Large intestine (tissue), 12 donors: ENCODE measurements at places on chromosomes 7 and 10. TPM values are rescaled to one million over a fixed set of nuclear protein-coding genes. Genes with fewer than 3 reads are reported as not detected.
A peak's percentile ranks its signal among the peaks of the same experiment; 100 is the strongest.

The HOXA10 gene
- polyA plus RNA-seq = 0.12 TPM

The MACC1 gene
- 50.2 TPM for polyA plus RNA-seq

The PBLD gene
- polyA plus RNA-seq = 293 TPM

The WNT2 gene
- polyA plus RNA-seq = 0.25 TPM

The COA1 gene
- polyA plus RNA-seq = 47.5 TPM

The JCAD gene
- polyA plus RNA-seq = 8.6 TPM

The MMD2 gene
- 0.24 TPM for polyA plus RNA-seq

The C10orf53 gene
- 0.03 TPM for polyA plus RNA-seq

The SLC13A1 gene
- polyA plus RNA-seq = 1.7 TPM

The VAX1 gene
- not detected for polyA plus RNA-seq

The GNG11 gene
- 16.4 TPM for polyA plus RNA-seq

The ACTA2 gene
- 641 TPM for polyA plus RNA-seq

GRCh38 chr10:34260904-34261303 lies 554.2 kb downstream of the PARD3 start:
- DNase-seq = no peak

DNA sequence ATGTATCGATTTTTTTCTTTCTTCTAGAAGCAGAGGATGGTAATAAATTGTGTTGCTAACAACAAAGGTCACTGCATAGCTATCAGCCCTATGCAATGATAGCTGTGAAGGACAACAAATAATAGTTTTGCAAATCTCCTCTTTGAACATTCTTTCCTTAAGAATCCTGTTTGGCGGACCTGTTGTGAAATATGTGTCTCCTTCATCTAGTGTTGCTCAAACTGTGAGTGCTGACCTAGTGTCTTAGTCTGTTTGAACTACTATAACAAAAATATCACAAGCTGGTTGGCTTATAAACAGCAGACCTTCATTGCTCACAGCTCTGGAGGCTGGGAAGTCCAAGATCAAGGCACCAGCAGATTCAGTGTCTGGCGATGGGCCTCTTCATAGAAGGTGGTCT lies 53.7 kb downstream of the CAV1 start:
- DNase-seq = no peak

GRCh38 chr10:58817201-58817846 lies 304.7 kb downstream of the BICC1 start:
- no peak for DNase-seq

GRCh38 chr10:91559169-91559568 lies 73.7 kb downstream of the PPP1R3C start:
- peak; percentile 64 for DNase-seq

- DNase-seq = no peak
Measured at GRCh38 chr7:66518151-66518691, 110.5 kb upstream of the KCTD7 start.

- peak; percentile 53 for DNase-seq
Measured at GRCh38 chr10:70478191-70479164, at the start of gene PALD1. TSS of gene PALD1 (plus strand) at chr10:70478767. CDS start at chr10:70525952, 47,185 bp downstream.

GRCh38 chr10:72540193-72540807 lies 85.6 kb downstream of the MICU1 start:
- DNase-seq = no peak

GRCh38 chr10:59234816-59235429 lies 58.5 kb downstream of the PHYHIPL start:
- peak; percentile 19 for DNase-seq

DNA sequence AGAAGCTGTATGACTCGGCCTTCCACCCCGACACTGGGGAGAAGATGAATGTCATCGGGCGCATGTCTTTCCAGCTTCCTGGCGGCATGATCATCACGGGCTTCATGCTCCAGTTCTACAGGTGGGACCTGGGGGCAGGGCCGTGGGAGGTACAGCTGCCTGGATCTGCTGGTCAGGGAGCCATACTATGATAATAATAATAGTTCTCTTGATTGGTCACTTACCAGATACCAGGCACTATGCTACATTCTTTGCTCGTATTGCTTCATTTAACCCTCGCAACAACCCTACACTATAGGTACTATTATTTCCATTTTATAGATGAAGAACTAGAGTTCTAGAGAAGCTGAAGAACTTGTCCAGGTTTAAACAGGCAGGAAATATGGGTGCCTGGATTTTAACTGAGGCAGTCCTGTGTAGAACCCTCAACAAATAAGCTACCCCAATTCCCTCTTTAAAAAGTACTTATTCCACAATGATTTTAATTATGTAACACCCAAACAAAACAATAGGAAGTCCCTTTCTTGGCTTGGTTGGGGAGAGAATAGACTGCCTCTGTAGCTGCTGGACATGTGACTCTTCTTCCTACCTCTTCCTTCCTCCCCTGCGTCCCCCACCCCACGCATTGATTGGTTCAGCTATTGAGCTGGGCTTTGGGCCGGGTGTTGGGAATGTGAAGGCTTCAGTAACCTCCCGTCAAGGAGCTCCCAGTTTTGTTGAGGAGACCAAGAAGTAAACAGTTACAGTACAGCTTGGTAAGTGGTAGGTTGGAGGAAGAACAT lies 12.8 kb downstream of the SFXN2 start:
- no peak for DNase-seq

DNA sequence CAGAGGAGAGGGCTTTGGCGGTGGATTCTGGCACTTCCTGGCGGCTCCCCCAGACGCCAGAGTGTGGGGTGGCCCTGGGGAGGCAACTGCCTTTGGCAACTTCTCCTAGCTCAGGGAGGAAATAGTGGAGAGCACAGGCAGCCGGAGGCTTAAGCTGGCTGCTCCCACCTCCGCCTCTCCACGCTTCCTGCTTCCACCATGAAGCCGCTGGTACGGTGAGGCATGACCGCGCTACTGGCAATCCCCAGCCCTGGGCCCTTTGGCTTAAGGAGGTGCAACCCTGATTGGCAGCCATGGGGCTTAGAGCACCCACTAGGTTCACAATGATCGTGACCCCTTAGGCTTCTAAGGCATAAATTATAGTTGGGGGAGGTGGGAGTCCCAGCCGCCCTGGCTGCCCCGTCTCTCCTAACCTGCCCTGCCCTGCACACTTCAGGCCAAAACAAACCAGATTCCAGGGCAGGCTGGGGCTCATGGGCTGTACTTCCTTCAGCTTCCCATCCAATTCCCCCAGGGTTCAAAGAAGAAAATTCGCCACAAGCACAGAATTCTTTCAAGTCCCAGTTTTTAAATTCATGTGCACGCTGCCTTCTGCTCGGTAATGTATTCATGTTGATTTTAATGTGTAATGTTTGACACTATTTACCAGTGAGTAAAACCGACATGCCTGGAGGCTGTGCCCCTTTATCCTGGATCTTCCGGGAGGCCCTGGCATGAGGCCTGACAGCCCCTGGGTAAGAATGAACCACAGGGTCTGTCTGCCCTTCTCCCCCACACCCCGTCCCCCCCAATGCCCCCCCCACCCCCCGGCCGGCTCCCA lies 90.7 kb upstream of the LRRC4 start:
- DNase-seq = no peak

DNA sequence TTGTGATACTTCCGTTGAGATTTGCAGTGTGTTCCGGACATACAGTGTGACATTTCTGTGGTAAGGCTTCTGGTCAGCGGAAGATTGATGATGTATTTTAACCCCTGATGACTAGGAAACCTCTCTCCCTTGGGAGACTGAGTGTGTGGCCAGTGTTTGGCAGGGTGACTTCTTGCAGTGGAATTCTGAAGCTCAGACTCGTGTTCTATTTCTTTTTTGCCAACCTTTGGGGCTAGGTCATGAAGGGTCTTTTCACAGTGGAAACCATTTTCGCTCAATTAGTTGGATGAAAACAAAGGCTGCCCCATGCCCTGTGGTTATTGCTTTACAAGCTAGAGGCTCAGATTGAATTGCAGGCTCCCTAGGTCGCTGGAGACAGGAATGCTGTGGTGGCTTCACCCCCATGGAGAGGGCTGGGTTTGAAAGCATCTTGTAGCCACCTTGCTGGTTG lies 288.9 kb downstream of the BBS9 start:
- DNase-seq = no peak

DNA sequence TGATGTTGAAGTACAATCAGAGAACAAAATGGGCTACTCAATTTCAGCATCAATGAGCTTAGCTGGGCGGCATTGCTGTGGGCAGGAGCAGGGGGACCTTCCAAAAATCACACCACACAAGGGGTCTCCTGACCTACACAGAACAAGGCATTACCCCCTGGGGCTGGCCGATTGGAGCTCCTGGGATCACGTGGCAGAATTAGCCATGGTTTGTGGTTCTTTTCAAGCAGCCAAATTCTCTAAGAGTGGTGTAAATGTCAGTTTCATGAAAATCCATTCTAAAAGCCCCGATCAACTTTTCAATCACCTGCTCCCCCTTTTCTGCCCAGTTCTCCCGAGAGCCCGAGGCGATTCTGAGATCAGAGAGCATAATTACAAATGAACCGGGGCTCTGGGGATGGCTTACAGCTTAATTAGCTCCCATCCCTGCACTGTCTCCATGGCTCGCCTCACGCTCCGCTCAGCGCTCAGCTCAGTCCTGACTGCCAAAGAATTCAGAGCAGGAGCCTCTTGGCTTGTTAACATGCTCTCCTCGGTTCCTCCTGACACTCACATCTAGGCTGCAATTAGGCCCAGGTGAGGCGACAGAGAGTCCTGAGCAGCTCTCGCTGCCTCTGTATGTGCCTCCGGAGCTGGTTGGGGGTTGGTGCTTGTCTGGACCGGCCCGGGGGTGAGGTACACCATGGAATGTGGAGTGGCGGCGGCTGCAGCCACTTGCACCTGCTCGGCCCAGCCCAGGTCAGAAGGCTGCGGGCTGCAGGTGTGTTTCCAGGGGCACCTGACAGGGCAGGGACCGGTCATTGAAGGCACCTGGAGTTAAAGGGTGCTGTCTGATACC lies 111.8 kb downstream of the WDR11 start:
- DNase-seq = peak; percentile 77

- DNase-seq = no peak
Measured at GRCh38 chr10:120953897-120954296, 102.7 kb downstream of the WDR11 start.

DNA sequence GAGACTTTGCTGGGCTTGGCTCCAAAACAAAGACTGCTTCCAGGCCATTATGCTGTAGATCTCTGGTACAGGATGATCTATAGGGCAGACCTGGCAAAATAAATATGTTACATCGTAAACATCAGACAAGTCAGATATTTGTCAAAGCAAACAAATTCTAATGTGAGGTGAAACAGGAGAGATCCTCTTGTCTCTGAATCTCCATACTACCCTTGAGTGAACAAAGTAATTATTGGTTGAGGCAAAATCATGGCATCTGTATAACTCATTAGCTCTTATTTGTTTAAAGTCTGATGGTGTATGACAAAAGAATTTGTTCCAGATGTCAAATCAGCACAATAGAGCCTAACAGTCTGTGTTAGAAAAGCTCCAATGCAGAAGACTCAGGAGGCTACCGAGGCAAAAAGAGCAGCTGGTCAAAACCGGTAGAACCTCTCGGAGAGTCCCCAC lies 1291.5 kb downstream of the TYW1 start:
- no peak for DNase-seq

DNA sequence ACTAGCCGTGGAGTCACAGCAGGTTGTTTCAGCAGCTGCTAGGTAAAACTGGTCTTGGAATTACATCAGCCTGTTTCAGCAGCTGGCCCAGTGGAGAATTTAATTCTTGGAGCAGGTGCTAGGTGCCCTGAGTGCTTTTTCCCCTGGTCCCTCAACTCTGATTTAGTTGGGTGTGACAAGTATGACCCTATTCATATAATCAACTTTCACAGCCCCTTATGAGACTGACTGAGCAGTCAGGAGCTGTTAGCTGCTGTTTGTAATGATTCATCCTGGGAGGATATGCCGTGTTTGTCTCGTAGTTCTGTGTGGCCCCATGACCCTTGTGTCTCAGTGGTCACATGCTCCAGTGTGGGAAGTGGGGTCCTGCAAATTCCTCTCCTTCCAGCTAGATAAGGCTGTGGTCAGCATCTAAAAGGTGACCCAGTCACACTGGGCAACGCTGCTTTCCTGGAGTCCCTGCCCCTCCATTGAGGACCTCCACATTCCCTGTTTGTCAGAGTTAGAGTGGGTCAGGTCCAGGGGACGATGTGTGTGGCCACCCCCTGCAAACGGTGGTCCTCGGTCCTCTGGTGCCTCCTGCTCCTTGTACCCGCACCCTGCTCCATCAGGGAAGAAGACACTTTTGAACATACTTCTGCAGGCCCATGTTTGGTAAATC lies 28.3 kb downstream of the TBATA start:
- no peak for DNase-seq

DNA sequence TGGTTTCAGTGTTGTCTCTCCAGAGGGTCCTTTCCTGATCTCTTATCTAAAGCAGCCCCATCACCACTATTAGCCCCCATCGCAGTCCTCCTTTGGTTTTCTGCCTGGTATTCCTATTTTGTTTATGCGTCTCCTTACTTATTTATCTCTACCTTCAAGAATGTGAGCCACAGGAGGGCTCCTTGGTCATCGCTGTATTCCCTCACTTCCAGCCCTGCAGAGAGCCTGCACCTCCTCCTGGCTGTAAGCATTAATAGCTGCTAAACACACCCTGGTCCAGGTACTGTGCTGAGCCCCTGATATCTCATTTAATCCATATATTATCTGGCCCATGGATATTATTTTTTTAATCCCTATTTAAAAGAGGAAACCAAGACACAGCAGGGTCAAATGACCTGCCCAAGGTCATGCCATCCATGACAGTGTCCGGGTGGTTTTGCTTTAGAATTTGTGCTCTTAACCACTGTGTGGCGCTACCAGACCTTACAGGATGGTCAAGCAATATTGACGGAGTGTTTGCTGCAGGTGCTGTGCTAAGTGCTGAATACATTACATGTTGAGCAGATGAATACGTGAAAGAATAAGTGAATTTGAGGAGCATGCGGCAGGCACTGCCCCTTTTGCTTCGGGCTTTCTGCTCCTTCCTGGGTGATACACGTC lies 227.2 kb downstream of the ADAM12 start:
- DNase-seq = no peak

DNA sequence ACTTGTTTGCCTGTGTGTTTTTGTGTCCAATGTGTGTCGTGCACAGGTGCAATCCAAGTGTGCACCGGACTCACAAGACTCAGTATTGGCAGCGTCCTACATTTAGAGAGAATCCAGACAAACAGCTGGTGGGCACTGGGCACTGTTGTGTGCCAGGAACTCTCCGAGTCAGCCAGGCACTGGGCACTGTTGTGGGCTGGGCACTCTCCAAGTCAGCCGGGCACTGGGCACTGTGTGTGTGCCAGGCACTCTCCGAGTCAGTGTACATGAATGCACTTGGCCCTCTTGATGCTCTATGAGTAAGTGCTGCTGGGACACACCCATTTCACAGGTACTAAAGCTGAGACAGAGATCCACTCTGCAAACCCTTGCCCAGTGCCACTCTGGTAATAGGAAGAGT lies 303.5 kb downstream of the PTPRN2 start:
- no peak for DNase-seq

DNA sequence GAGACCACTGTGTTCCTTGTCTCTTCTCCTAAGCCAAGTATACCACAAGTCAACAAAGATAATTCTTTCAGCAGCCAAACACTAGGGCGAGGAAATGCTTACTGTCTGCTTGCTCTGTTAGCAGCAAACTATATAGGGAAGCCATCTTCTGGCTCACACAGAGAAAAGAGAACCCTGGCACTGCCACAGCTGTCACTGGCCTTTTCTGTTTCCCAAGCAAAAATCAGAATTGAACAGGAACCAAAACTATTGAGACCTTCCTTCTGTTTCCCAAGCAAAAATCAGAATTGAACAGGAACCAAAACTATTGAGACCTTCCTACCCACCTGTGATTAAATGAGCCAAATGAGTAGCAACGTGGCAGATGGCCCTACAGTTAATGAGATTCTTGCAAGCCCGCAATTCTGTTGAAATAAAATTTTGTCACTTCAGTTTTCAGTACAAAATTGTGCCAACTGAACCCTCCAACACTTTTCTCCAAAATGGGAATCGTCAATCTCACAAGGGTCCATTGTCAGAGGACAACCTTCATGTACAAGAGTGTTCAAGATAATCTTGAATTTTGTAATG lies 54.5 kb downstream of the LRRTM3 start:
- no peak for DNase-seq

- no peak for DNase-seq
Measured at GRCh38 chr7:38292442-38292841, 19.0 kb upstream of the TARP start.
